Activated CD4-positive, alpha-beta memory T cell treated with anti-CD3 and anti-CD28 coated beads, Interleukin-2, amount 10 ng/mL, durations not matched to agents 7 days and 5 days (primary cell): ENCODE measurements at places on chromosomes 1 and 21. TPM values are rescaled to one million over a fixed set of nuclear protein-coding genes. Genes with fewer than 3 reads are reported as not detected.

DNA sequence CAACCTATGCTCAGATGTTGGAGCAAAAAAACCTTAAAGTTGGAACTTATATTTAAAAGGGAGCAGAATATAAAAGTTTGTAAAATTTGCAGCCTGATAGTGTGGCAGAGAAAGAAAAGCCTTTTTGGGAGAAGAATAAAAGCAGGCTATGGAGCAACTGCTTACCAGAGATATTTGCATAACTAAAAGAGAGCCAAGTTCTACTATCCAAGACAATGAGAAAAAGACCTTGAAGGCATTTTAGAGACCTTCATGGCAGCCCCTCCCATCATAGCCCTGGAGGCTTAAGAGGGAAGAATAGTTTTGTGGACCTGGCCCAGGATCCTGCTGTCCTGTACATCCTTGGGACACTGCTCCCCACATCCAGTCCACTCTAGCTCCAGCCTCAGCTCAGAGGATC is 312.5 kb upstream of the ZRANB2 start:
- no peak overlapping the region for H3K4me3 ChIP-seq
- no peaks in the 10 kb centered on the region for H3K27me3 ChIP-seq
- H3K36me3 ChIP-seq, result no peaks in the 10 kb centered on the region
- H3K4me1 ChIP-seq, result no peaks in the 10 kb centered on the region
- DNase-seq, result no peak

- no peaks in the 10 kb centered on the region for H3K36me3 ChIP-seq
- no peak overlapping the region for H3K27ac ChIP-seq
- H3K27me3 ChIP-seq, result peaks cover 3% of the 10 kb centered on the region
- no peak for DNase-seq
- H3K4me3 ChIP-seq, result no peak overlapping the region
These were observed 32.2 kb upstream of the TNFSF18 start for GRCh38 chr1:173082913-173083312.

DNA sequence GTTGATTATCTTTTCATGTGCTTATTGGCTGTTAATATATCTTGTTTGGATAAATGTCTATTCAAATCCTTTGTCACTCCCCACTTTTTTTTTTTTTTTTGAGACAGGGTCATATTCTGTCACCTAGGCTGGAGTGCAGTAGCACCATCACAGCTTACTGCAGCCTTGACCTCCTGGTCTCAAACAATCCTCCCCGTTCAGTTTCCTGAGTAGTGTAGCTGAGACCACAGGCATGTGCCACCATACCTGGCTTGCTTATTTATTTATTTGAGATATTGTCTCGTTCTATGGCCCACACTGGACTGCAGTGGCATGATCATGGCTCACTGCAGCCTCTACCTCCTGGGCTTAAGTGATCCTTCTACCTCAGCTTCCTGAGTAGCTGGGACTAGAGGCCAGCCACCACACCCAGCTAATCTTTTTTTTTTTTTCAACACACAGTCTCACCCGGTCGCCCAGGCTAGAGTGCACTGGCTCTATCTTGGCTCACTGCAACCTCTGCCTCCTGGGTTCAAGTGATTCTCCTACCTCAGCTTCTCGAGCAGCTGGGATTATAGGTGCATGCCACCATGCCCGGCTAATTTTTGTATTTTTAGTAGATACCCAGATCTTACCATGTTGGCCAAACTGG is 13.9 kb upstream of the MYCL start:
- no peak overlapping the region for H3K27ac ChIP-seq
- no peak overlapping the region for H3K4me3 ChIP-seq
- H3K27me3 ChIP-seq, result no peaks in the 10 kb centered on the region
- DNase-seq, result no peak
- H3K36me3 ChIP-seq, result no peaks in the 10 kb centered on the region

- no peak overlapping the region for H3K27ac ChIP-seq
- H3K27me3 ChIP-seq, result peaks cover 3% of the 10 kb centered on the region
- DNase-seq, result no peak
- H3K4me1 ChIP-seq, result no peaks in the 10 kb centered on the region
- no peaks in the 10 kb centered on the region for H3K36me3 ChIP-seq
- no peak overlapping the region for H3K4me3 ChIP-seq
These were observed 958 bp downstream of the DDR2 start for GRCh38 chr1:162633081-162633762.

- peak; percentile 51 for DNase-seq
- H3K27ac ChIP-seq, result peak overlapping the region; percentile 95
- H3K4me1 ChIP-seq, result peaks cover 80% of the 10 kb centered on the region
- peak overlapping the region; percentile 88 for H3K4me3 ChIP-seq
- no peaks in the 10 kb centered on the region for H3K27me3 ChIP-seq
- peaks cover 42% of the 10 kb centered on the region for H3K36me3 ChIP-seq
These were observed 2.1 kb downstream of the TTC22 start for GRCh38 chr1:54798769-54799641.

The IL24 gene
- total RNA-seq, result not detected
